Caki2 (cell line): ENCODE measurements at places on chromosomes 6 and 20. TPM values are rescaled to one million over a fixed set of nuclear protein-coding genes. Genes with fewer than 3 reads are reported as not detected.

Gene ATP6V1G2
- 0.14 and 0.64 TPM in 2 replicates for total RNA-seq

Gene ELOVL5
- 5.8 and 13.0 TPM in 2 replicates for total RNA-seq

Gene FYN
- total RNA-seq: not detected in 2 replicates

Gene USP49
- total RNA-seq: 1.6 and 3.1 TPM in 2 replicates

Gene TLDC2
- total RNA-seq: 13.6 and 23.6 TPM in 2 replicates

Gene MUC21
- not detected in 2 replicates for total RNA-seq

Gene ARMH2
- not detected in 2 replicates for total RNA-seq

Gene ABHD16A
- 46.9 and 75.6 TPM in 2 replicates for total RNA-seq

Gene AKAP12
- 31.4 and 34.4 TPM in 2 replicates for total RNA-seq

Gene JAG1
- total RNA-seq: 142 and 148 TPM in 2 replicates

Gene IL20RA
- total RNA-seq: not detected in 2 replicates

- no peak for DNase-seq
These were observed 10.2 kb upstream of the MROH8 start for GRCh38 chr20:37189416-37190016.

GRCh38 chr6:113488812-113489685, 368.1 kb upstream of the MARCKS start:
- no peak for DNase-seq

DNA sequence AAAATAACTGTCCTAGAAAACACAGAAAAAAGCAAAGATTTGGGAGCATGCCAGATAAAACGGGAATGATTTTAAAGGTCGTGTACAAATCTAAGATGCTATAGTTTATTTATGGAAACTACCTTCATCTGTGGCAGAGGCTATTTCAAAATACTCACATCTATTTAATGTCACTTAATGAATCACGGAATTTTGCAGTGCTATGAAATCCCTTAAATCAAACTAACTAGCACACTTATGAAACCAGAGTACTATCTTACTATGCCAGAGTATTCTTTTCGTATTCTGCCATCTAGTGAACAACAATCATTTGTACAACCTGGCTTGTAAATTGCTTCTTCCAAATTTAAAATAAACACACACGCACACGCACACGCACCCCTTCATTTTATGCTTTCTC, 77.9 kb upstream of the BMP5 start:
- peak; percentile 28 for DNase-seq

GRCh38 chr6:43105538-43106222, 29.6 kb downstream of the PTK7 start:
- DNase-seq: no peak

DNA sequence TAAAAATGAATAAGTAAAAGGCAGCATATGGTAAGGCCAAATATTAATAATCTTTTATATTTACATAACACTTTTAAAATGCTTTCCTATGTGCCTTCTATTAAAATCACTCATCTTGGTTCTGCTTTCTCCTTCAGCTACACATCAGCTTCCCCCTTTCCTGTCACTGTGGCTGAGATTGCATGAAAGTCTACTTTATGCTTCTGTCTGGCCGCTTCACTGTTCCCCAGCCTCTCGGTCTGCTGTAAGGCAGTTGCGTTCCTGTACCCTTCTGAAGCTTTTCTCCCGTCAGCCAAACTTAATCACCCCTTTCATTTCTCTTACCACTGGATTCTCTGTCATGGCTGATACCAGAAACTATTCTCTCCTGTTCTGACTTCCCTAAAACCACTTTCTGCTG, 34.6 kb downstream of the SOX4 start:
- no peak for DNase-seq

GRCh38 chr6:20626165-20626564, 91.9 kb downstream of the CDKAL1 start:
- no peak for DNase-seq

GRCh38 chr6:14077193-14077867, 40.2 kb upstream of the CD83 start:
- no peak for DNase-seq

DNA sequence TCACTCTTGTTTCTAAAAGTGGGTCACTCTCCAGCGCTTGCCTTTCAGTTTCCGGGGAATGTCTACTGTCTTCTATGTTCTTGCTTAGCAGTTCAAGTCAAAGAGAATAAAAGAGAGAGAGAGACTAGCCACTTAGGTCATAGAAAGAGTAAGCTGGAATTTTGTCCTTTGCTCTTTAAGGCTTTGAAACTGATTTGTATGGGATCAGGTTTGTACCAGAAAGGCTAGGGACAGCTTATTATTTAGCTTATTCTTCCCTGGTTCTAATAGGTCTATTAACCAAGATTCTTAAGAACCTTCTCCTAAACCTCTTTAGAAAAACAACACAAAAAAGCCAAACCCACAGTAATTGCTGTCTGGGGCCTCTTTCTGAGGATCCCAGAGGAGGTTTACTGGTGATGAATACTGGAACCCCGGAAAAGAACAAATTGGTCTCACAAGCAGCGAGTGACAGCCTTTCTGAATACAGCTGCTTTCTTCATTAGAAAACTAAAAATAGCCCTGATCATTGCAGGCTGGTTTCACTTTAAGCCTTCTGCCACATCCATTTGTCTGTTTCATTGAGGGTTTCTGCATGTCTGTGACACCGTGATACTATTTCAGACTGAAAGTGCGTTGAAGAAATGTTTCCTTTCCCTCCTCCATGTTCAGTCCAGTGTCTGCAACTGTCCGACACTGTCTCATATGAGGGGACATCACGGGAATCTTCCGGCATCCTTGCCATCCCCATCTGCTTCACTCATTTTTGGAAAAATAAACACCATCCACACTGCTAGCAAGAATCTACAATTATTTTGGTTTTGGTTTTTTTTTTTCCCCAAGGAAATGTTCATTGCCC, 75.1 kb upstream of the ATXN1 start:
- DNase-seq: no peak

GRCh38 chr6:160258346-160259142, at the start of gene SLC22A2:
Gene SLC22A2, minus strand, starts transcription at chr6:160258821. Its CDS starts 64 bp downstream, at chr6:160258757.
- DNase-seq: no peak

DNA sequence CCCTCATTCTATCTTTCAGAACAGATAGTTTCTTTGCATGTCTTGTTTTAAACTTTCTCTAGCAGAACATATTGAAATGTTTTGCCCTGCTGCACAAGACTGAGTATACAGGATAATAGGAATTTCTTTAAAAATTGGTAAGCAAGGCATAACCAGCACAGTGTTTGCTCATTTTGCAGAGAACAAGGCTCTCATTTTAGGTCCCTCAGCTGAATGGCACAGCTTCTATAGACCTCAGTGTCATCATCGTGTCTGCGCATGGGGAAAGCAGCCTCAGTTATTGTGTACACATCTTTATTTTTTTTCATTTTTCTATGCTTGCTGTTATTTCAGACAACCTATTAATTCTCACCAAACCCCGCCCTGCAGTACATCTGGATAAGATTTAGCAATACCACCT, 35.7 kb downstream of the TTI1 start:
- DNase-seq: no peak

DNA sequence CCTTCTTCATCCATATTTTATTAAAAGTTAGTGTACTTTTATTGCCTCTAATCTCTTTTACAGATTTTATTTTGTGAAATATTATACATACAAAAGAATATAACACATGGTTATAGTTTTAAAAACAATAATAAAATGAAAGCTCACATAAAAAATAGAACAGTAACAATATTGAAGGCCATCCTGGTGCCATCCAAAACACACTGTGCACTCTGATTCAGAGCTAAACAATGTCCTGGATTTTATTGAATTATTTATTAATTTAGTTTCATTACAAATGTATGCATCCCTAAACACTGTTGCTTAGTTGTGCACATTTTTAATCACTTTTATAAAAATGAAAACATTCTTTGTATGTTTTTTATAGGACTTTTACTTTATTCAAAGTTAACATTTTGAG, 32.9 kb downstream of the RNF217 start:
- DNase-seq: no peak

- peak; percentile 22 for DNase-seq
These were observed 96.7 kb downstream of the SLC22A23 start for GRCh38 chr6:3359973-3360726.

DNA sequence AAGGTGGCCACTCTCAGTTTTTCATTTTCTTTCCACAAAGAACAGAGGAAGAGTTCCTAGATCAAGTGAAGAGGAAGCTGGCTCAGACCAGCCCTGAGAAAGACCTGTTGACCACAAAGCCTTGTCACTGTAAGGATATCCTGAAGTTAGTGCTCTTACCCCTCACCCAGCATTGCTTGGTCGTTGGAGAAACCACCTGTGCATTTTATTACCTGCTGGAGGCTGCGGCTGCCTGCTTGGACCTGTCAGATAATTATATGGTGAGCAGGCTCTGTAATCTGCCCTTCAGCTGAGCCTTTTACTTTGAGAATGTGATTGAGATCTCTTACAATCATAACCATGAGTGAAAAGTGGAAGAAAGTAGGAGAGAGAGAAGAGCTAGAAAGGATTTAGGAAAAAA, 21.9 kb downstream of the TREML1 start:
- DNase-seq: no peak
